Fibroblast of skin of abdomen (primary cell): ENCODE measurements at places on chromosomes 5 and 9.

- peak; percentile 6 for DNase-seq
Observed at GRCh38 chr9:97895695-97896332, 26.5 kb downstream of the TRMO start.

GRCh38 chr5:66230551-66230950 is 86.5 kb downstream of the SREK1 start:
- DNase-seq, result no peak

- DNase-seq, result peak; percentile 17
Observed at GRCh38 chr5:37492778-37493555, 113.8 kb downstream of the WDR70 start.

GRCh38 chr5:120552638-120553037 is 88.5 kb downstream of the PRR16 start:
- no peak for DNase-seq

DNA sequence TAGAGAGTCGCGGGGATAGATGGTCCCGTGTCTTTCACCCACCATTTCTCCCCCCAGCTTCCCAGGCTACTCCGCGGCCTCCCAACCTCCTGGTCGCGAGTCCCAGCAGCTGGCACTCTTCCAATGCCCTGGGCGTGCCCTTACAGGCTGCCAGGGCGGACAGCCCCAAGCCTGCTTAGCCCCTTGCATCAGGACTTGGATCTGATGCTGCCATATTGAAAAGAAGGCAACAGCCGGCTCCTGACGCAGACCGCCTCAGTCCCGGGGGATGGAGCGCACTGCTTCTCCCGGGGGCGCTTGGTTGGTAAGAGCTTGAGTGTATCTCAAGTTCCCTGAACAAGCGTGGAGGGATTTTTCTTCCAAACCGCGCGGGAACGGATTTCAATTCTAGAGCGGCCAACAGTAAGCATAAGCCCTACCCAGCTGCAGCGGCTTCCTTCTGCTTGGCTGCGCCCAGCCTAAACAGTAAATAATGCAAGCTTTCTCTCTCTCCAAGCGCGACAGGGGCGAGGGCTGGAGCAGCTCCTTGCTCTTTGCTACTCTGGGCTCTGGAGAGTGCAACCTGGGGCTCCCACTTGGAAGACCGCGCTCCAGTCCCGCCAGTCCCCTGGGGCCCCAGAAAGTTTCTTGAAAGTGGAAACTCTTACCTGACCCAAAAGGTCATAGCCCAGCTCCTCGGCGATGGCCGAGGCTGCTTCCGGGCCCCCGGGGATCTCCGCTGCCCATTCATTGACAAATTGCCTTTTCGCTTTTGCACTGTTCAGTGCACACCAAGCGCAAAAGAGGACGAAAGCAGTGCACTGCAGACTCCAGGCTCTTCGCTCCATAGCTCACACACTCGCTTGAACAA is 607 bp downstream of the PCSK1 start:
- DNase-seq, result peak; percentile 47
